ENCODE measurements at places on chromosomes 13 and 19. TPM values are rescaled to one million over a fixed set of nuclear protein-coding genes. Genes with fewer than 3 reads are reported as not detected.
A peak's percentile ranks its signal among the peaks of the same experiment; 100 is the strongest.

The ATP7B gene
- 0.98 TPM for total RNA-seq

DNA sequence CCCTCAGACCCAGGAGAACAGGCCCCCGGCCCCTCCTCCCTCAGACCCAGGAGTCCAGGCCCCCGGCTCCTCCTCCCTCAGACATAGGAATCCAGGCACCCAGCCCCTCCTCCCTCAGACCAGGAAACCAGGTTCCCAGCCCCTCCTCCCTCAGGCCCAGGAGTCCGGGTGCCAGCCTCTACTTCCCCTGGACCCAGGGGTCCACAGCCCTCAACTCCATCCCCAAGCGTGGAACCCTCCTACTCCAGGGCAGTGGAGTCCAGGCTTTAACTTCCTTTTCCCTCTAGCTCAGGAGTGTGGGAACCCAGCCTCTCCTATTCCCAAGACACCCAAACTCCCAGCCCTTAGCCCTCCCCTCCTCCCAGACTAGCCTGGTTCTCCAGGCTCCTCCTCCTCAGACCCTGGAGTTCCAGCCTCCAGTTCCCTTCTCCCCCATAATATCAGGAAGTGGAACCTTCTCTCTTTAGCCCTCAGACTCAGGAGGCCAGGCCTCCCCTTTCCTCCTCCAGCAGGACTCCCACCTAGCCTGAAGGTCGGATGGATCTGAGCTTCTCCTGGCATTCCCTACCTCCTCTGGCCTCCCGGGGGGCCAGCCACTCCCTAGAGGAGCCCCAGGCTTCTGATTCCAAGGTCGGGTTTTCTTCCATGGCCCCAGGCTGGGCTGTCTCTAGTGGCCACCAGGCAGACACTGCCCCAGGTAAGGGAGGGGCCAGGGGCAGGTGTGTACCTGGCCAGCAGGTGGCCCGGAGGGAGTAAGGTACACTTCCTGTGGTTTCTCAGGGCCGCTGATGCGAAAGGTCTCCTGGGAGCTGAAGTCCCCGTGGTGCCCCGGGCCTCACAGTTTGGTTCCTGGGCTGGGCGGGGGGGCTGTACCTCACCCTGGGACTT lies at the start of gene TMC4:
TSS of gene TMC4 (minus strand) at position 690 of the 888 bp plus-strand sequence. CDS start at position 647, 43 bp downstream.
- peaks cover 4% of the 10 kb centered on the region for H3K36me3 ChIP-seq
- peaks cover 2% of the 10 kb centered on the region for H3K27me3 ChIP-seq
- no peak for DNase-seq
- H3K4me3 ChIP-seq = no peak within 1 kb of the TSS
- peaks cover 5% of the 10 kb centered on the region for H3K4me1 ChIP-seq

GRCh38 chr19:6761053-6761676 lies 6.1 kb downstream of the SH2D3A start:
- no peak overlapping the region for H3K4me3 ChIP-seq
- no peaks in the 10 kb centered on the region for H3K27me3 ChIP-seq
- H3K27ac ChIP-seq = no peak overlapping the region
- DNase-seq = no peak
- peaks cover 18% of the 10 kb centered on the region for H3K36me3 ChIP-seq
- peaks cover 16% of the 10 kb centered on the region for H3K4me1 ChIP-seq

The RFC3 gene
- 78.0 TPM for total RNA-seq

The ZNF534 gene
- not detected for total RNA-seq

GRCh38 chr13:85236413-85236812 lies 562.8 kb downstream of the SLITRK6 start:
- no peak overlapping the region for H3K4me3 ChIP-seq
- no peak overlapping the region for H3K27ac ChIP-seq
- H3K27me3 ChIP-seq = no peaks in the 10 kb centered on the region
- no peaks in the 10 kb centered on the region for H3K4me1 ChIP-seq

The SLC27A1 gene
- total RNA-seq = 2.0 TPM

GRCh38 chr19:19461306-19461670 lies 54.1 kb downstream of the TSSK6 start:
- no peak for DNase-seq
- peaks cover 68% of the 10 kb centered on the region for H3K4me1 ChIP-seq
- H3K4me3 ChIP-seq = peak overlapping the region; percentile 82
- peak overlapping the region; percentile 97 for H3K27ac ChIP-seq
- no peaks in the 10 kb centered on the region for H3K27me3 ChIP-seq

DNA sequence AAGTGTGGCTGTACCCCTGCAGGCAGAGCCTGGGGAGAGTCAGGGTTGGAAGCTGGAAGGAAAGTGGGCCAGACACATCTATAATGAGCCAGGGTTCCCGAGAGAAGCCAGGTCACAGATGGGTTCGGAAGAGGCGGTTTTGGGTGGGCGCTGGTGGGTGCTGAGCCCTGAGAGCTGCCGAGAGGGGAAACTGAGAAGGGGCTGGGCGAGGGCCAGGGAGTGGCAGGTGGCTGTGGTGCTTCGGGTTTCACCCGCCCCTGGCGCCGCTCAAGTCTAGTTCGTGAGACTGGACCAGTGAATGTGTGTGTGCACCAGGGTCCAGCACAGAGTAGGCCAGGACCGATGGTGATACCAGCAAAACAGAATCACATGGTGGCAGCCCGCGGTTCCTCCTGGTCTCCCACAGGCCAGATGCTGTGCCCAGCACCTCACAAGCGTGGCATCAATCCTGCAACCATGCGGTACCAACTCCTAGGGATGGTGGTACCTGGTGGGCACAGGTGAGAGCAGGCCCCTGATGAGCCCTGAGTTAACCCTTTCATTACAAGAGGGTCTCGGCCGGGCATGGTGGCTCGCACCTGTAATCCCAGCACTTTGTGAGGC lies 1.8 kb upstream of the LRRC4B start:
- H3K27me3 ChIP-seq = peaks cover 42% of the 10 kb centered on the region
- H3K36me3 ChIP-seq = no peaks in the 10 kb centered on the region
- no peak overlapping the region for H3K27ac ChIP-seq
- peaks cover 10% of the 10 kb centered on the region for H3K4me1 ChIP-seq

GRCh38 chr13:70253834-70254233 lies 145.6 kb upstream of the KLHL1 start:
- no peak for DNase-seq
- H3K36me3 ChIP-seq = no peaks in the 10 kb centered on the region
- no peak overlapping the region for H3K4me3 ChIP-seq
- no peaks in the 10 kb centered on the region for H3K27me3 ChIP-seq

The C5AR1 gene
- total RNA-seq = 1.4 TPM

GRCh38 chr13:73365681-73366080 lies 306.9 kb downstream of the KLF5 start:
- no peak for DNase-seq
- H3K27ac ChIP-seq = no peak overlapping the region
- no peak overlapping the region for H3K4me3 ChIP-seq
- H3K27me3 ChIP-seq = no peaks in the 10 kb centered on the region
- H3K36me3 ChIP-seq = no peaks in the 10 kb centered on the region

GRCh38 chr13:35016362-35017112 lies 74.5 kb downstream of the NBEA start:
- no peaks in the 10 kb centered on the region for H3K36me3 ChIP-seq
- no peak overlapping the region for H3K4me3 ChIP-seq
- no peak for DNase-seq
- no peaks in the 10 kb centered on the region for H3K4me1 ChIP-seq

DNA sequence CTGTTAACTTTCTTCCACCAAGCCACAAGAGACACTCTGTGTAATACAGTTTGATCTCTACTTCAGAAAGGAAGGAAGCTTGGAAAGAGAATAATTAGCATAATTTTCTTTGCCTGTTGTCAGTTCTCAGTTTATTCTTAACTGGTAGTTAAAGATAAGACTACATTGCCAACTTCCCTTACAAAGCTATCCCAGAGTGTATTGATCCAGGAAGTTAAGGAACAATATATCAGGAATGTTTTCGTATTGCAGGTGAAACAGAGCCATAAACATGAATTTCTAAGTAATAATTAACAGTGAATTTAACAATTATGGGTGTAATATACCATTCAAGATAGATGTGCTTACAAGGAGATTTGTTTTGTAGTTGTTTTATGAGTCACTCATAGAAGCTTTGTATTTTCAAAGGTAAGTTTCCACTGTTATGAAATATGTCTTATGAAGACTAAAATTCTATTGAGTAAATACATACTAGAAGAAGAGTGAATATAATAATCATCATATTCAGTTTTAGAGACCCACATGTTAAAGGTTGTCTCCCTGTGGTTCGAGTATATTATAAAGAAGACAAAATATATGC lies 88.4 kb upstream of the KLF5 start:
- no peak for DNase-seq
- H3K27ac ChIP-seq = no peak overlapping the region
- H3K4me1 ChIP-seq = no peaks in the 10 kb centered on the region

DNA sequence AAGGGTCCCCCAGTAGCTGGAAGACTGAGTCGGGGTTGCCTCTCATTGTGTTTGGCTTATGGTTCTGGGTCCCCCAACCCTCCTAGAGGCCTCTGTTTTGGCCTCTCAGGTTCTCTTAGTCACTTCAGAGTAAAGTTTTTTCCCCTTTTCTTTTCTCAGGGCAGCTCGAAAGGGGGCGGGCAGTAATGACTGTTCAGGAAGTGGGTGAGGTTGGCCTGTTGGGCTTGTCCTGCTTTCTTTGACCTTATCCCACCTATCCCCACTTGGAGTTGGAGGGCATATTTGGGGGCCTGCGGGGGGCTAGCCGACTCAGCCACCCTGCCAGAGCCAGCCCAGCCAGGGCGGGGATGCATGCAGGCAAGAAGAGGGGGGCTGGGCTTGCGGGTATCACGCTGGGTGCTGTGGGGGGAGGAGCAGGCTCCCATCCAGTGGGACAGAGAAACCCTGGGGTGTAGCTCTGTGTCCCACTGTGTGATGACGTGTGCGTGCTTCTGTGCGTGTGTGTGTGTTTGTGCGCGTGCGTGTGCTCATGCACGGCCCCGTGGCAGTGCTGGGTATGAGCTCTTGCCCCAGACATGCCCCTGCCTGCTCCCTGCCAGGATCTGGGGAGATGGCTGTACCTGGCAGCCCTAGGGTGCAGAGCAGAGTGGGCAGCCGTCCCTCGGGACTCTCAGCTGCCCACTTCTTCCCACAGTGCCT lies 1.4 kb downstream of the CIC start:
- H3K27me3 ChIP-seq = no peaks in the 10 kb centered on the region
- peak overlapping the region; percentile 99 for H3K27ac ChIP-seq
- DNase-seq = peak; percentile 59

DNA sequence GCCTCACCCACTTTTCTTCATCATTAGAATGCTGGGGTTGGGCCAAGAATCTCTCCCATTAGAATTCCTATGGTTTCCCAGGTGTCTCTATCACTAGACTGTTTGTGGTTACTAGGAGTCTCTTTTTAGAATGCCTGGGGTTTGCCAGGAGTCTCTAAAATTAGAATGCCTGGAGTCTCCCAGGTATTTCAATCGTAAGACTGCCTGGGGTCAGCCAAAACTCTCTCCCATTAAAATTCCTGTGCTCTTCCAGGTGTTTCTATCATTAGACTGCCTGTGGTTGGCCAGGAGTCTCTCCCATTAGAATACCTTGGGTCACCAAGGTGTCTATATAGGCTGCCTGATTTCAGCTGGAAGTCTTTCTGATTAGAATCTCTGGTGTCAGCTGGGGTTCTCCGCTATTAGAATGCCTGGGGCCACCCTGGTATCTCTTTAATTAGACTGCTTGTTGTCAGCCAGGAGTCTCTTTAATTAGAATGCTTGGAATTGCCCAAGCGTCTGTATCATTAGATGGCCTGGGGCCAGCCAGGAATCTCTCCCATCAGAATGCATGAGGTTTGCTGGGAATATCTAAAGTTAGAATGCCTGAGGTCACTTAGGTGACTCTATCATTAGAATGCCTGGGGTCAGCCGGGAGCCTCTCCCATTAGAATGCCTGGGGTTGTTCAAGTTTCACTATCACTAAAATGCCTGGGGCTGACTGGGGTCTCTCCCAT lies 1479.2 kb downstream of the UQCRFS1 start:
- no peak for DNase-seq
- no peaks in the 10 kb centered on the region for H3K4me1 ChIP-seq
- no peaks in the 10 kb centered on the region for H3K27me3 ChIP-seq
- H3K36me3 ChIP-seq = no peaks in the 10 kb centered on the region
- no peak overlapping the region for H3K4me3 ChIP-seq

All from activated T-helper 1 cell treated with anti-CD3 and anti-CD28 coated beads, Interleukin-12 subunit alpha, Interleukin-12 subunit beta, Interleukin-2, Interleukin-4 antibody, amounts not matched to agents 30 ng/mL and 10 ng/mL and 1 ng/mL, durations not matched to agents 14 hours and 24 hours and 36 hours (primary cell).